ENCODE measurements at places on chromosomes 4 and X.

GRCh38 chr4:24856586-24856985 is 56.3 kb downstream of the CCDC149 start:
- H3K27me3 ChIP-seq: no peaks in the 10 kb centered on the region
- no peak for DNase-seq
- no peak overlapping the region for H3K27ac ChIP-seq
- H3K4me3 ChIP-seq: no peak overlapping the region

GRCh38 chr4:153341575-153342090 is 2.9 kb upstream of the MND1 start:
- no peaks in the 10 kb centered on the region for H3K36me3 ChIP-seq
- peak overlapping the region; percentile 10 for H3K27ac ChIP-seq

DNA sequence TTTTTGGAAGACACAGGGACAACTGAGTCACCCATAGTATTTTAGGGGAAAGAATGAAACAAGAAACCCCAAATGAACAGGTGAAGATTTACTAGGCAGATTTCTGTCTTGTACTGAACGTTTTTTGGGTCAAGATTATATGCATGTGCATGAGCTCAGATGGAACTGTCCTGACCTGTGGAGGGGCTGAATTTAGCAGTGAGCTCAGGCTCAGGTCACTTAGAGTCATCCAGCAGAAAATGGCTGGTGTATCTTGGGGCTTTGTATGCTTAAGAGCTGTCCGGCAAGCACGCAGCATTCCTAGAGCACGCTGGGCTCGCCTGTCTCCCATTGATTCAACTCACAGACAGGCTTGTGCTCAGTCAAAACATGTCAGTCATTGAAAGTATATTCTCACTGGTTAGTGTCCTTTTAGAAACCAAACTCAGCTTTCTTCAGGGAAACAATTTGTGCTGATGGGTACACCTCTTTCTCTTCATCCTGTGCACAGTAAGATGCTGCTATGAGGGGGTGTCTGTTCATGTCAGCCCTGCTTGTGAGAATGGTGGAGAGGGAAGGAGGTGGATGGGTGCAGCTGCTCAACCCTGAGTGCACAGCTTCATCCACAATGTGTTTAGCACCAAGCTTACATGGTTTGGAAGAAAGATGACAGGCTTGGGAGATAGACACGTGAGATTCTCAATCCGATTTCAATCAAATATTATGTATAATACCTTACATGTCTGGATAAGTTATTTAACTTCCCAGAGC is 47.5 kb upstream of the PDLIM3 start:
- DNase-seq: no peak
- no peaks in the 10 kb centered on the region for H3K4me1 ChIP-seq
- H3K27ac ChIP-seq: no peak overlapping the region
- no peak overlapping the region for H3K4me3 ChIP-seq

DNA sequence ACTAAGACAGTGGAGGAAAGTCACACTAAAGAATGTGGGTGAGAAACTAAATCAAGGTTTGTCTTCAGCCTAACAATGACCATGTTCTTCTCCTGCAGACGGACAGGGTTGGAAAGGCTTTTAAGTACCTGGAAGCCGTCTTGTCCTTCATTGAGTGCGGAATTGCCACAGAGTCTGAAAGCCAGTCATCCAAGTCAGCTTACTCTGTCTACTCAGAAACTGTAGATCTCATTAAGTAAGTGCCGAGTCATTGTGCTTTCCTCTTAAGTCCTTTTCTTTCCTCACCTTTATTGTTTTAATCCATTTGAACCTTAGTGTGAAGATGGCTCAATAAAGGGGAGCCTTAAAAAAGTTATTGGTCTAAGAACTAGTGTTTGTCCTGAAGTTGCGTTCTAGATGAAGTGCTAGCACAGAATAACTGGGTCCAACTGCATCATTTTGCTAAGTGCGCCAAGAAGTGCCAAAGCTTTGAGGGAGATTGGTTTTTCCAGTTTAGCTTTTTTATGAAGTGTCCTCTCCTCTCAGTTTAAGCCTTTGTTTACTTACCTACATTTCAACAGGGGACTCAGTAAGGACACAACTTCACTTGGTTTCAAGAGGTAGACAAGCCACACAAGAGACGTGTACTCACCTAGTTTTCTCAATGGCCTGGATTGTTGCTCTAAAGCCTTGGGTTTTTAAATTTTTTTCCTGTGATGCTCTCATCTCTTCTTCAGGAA is 89.3 kb downstream of the KLHL8 start:
- H3K27me3 ChIP-seq: no peaks in the 10 kb centered on the region
- H3K4me3 ChIP-seq: no peak overlapping the region
- no peaks in the 10 kb centered on the region for H3K4me1 ChIP-seq
- no peak overlapping the region for H3K27ac ChIP-seq

- no peaks in the 10 kb centered on the region for H3K4me1 ChIP-seq
- no peaks in the 10 kb centered on the region for H3K27me3 ChIP-seq
- peaks cover 61% of the 10 kb centered on the region for H3K36me3 ChIP-seq
- DNase-seq: no peak
- H3K27ac ChIP-seq: no peak overlapping the region
Measured at GRCh38 chr4:102533904-102534303, 32.7 kb downstream of the NFKB1 start.

DNA sequence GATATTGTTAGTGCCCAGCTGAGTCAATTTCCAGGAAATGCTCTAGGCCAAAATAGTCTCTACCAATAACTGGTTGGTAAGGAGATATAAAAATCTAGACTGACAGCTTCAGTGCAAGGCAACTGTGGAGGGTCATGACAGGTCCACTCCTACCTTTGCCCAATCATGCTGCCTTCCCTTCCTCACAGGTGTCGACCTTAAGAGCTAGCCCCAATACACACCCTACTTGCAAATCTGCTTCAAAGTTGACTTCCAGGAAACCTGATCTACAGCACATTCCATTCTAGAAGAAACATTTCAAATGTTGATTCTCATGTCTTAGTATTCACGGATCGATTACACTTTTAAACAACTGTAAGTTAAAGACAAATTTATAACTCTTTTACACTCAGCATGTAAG is 1455.5 kb downstream of the TECRL start:
- H3K4me3 ChIP-seq: no peak overlapping the region
- H3K36me3 ChIP-seq: no peaks in the 10 kb centered on the region
- no peaks in the 10 kb centered on the region for H3K4me1 ChIP-seq
- DNase-seq: no peak
- no peak overlapping the region for H3K27ac ChIP-seq
- H3K27me3 ChIP-seq: no peaks in the 10 kb centered on the region

- H3K36me3 ChIP-seq: no peaks in the 10 kb centered on the region
- no peak overlapping the region for H3K27ac ChIP-seq
- no peak for DNase-seq
Measured at GRCh38 chr4:7310451-7310850, 118.1 kb downstream of the SORCS2 start.

DNA sequence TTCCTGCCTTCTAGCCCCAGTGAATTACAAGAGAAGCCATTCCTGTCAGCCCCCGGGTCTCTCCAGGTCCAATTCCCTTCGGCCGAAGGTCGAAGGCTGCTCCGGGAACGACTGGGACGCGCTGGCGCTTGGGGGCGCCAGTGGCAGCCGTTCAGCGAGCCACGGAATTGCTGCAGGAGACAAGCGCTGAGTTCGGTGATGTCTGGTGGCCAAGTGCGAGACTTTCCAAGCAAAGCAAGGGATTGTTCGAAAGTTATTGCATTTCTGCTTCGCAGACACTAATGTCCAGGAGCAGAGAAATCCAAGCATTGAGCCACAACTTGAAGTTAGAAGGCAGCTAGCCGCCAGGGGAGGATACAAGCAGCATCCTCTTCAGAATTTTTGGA is 1.1 kb upstream of the DKK2 start:
- H3K4me1 ChIP-seq: peaks cover 33% of the 10 kb centered on the region
- DNase-seq: peak; percentile 4
- H3K36me3 ChIP-seq: no peaks in the 10 kb centered on the region
- peaks cover 81% of the 10 kb centered on the region for H3K27me3 ChIP-seq

DNA sequence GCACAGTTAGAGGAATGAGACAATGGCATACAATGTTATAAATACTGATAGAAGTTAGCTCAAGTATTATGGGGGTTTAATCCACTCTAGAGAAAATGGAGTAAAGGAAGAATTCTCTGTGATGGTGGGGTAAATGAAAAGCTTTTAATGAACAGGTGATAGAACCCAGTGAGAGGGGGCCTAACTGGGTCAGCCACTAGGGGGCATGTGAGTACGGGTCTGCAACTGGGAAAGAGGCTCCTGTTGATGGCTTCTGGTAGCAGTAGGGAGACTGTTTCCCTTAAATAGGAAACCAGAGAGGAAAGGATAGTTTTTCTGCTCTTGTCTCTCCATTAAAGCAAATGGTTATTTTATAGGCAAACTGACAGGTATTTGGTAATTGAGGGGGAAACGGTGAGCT is 132.8 kb upstream of the GPR101 start:
- H3K27me3 ChIP-seq: no peaks in the 10 kb centered on the region
- no peaks in the 10 kb centered on the region for H3K4me1 ChIP-seq
- H3K4me3 ChIP-seq: no peak overlapping the region
- no peak for DNase-seq
- no peak overlapping the region for H3K27ac ChIP-seq
- H3K36me3 ChIP-seq: no peaks in the 10 kb centered on the region

DNA sequence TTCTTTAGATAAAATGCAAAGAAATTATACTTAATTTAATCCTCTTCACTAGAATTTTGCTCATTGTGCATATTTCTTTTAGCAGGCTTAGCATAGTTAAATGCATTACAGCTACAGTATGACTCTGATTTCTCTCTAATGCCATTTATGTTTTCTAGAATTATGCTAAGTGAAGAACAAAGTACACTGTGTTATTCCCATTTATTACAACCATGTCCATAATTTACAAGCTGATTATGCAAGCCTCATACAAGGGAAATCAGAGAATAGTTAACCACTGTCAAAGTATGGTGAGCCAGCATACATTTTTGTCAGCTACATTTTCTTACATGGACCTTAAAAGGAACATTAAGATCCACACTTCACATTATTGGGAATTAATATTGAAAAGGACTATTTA is 99.1 kb downstream of the MAB21L2 start:
- H3K4me3 ChIP-seq: no peak overlapping the region
- no peaks in the 10 kb centered on the region for H3K4me1 ChIP-seq
- no peaks in the 10 kb centered on the region for H3K36me3 ChIP-seq

DNA sequence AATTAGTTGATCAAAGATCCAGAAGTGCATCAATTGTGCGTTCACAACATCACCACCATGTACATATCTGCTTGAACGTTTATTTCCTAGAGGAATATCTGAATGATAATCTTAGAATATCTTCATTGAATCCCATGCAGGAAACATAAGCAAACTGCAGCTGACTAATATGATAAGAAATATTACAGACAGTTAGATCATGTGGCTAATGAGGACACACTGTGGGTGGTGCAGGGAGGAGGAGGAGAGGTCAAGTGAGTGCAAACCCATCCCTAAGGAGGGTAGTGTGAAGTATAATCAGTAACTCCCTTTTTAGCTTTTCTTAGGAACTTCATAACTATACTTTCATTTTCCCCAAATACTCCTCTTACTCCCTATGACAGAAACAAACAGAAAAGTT is 58.3 kb upstream of the HPGD start:
- no peak overlapping the region for H3K4me3 ChIP-seq
- H3K36me3 ChIP-seq: no peaks in the 10 kb centered on the region
- no peaks in the 10 kb centered on the region for H3K27me3 ChIP-seq
- no peak overlapping the region for H3K27ac ChIP-seq
- H3K4me1 ChIP-seq: peaks cover 12% of the 10 kb centered on the region
- DNase-seq: no peak

- no peak overlapping the region for H3K4me3 ChIP-seq
- no peaks in the 10 kb centered on the region for H3K27me3 ChIP-seq
- no peaks in the 10 kb centered on the region for H3K4me1 ChIP-seq
Measured at GRCh38 chr4:168397611-168398169, 79.1 kb upstream of the DDX60 start.

DNA sequence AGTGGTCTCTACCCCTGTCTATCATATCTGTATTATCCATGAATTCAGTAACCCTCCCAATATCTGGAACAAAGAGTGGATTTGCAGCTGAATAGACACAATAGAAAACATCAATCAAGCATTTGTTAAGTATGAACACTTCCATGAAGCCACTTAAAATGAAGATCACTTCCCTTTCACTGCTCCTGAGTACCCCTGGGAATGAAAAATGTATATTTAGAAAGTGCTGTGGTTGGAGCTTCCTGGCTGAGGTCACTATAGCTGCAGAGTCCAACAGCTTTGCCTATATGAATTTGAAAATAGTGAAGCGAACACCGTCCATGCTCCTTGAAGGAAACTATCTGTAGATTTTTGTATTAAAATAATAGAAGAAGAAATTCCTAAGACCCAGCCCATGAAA is 227.0 kb downstream of the DTHD1 start:
- DNase-seq: no peak
- no peaks in the 10 kb centered on the region for H3K36me3 ChIP-seq
- no peak overlapping the region for H3K4me3 ChIP-seq
- H3K27me3 ChIP-seq: no peaks in the 10 kb centered on the region
- no peak overlapping the region for H3K27ac ChIP-seq

GRCh38 chr4:106284227-106284626 is 31.8 kb downstream of the TBCK start:
- no peak for DNase-seq
- no peaks in the 10 kb centered on the region for H3K4me1 ChIP-seq
- H3K27ac ChIP-seq: no peak overlapping the region
- peaks cover 5% of the 10 kb centered on the region for H3K36me3 ChIP-seq

DNA sequence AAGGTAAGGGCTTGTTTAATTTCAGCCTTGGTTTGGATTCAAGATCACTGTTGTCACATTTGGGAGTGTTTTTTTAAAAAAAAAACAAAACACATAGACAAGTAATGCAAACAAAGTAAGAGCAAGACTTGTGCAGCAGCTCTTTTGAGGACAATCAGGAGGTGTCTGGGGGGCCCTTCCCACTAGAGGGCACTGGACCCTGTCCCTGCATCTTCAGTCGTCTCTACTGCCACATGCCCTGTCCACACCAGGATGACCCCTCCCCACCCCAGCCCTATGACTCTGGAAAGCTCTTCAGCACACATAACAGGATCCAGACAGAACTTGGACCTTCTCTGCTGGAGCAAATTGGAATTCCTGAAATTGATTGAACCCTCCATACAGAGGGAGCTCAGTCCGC is 71.0 kb downstream of the USP46 start:
- H3K27ac ChIP-seq: no peak overlapping the region
- no peak overlapping the region for H3K4me3 ChIP-seq

GRCh38 chr4:38373375-38373774 is 290.6 kb upstream of the KLF3 start:
- peaks cover 11% of the 10 kb centered on the region for H3K4me1 ChIP-seq
- no peak overlapping the region for H3K27ac ChIP-seq
- H3K27me3 ChIP-seq: no peaks in the 10 kb centered on the region
- H3K36me3 ChIP-seq: no peaks in the 10 kb centered on the region
- no peak overlapping the region for H3K4me3 ChIP-seq

DNA sequence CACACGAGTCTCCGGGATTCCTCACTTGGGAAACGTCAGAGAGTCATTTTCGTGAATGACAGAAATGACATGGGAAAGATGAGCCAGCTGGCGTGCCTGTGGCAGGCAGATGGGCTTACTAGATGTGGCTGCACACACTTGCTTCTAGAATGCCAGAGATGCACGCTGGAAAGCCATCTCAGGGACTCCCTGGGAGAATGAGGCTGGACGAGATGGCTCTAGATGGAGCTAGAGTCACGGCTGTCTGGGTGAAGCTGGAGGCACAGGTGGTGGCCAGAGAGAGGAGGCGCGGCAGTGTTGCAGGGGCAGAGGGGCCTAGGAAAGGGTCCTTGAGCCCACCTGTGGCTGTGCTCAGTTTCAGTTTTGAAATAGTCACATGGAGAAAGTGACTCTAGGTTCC is 26.0 kb downstream of the TKTL1 start:
- H3K4me1 ChIP-seq: peaks cover 2% of the 10 kb centered on the region
- H3K36me3 ChIP-seq: no peaks in the 10 kb centered on the region
- no peaks in the 10 kb centered on the region for H3K27me3 ChIP-seq
- DNase-seq: no peak
- H3K27ac ChIP-seq: no peak overlapping the region
- H3K4me3 ChIP-seq: no peak overlapping the region
